Vagina (tissue), 2 donors: ENCODE measurements at places on chromosomes 11 and 22. TPM values are rescaled to one million over a fixed set of nuclear protein-coding genes. Genes with fewer than 3 reads are reported as not detected.

DNA sequence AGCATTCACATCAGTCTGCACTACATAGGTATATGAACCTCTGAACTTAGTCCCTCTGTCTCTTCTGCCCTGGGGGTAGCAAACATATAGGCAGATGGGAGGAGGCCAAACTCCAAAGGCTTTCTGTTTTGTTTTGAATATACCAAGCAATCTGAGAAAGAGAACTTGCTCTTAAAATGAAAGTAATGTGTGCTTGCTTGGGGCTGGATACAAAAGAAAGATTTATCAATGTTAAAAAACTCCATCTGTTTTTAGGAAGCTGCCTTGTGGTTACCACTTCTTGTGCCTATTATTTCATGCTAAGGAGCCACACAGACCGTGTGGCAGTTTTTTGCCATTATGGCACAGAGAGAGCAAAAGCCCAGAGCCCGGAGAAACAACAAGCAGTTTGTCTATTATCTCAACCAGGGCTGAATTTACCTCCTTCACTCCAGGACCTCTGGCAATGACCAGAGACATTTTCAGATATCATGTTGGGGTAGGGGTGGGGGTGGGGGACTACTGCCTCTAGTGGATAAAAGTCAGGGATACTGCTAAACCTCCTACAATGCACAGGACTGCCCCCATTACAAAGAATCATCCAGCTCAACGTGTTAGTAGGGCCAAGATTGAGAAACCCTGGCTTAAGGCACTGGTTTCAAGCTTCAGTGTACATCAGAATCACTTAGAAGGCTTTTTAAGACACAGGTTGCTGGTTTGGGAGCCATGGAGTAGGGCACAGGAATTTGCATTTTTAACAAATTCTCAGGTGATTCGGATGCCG is 124.2 kb downstream of the APIP start:
- H3K27me3 ChIP-seq: no peaks in the 10 kb centered on the region
- no peaks in the 10 kb centered on the region for H3K36me3 ChIP-seq
- H3K4me3 ChIP-seq: no peak overlapping the region

- H3K4me3 ChIP-seq: no peak overlapping the region
- no peaks in the 10 kb centered on the region for H3K4me1 ChIP-seq
- no peak overlapping the region for H3K27ac ChIP-seq
- DNase-seq: no peak
- no peaks in the 10 kb centered on the region for H3K36me3 ChIP-seq
- H3K27me3 ChIP-seq: peaks cover 3% of the 10 kb centered on the region
Observed at GRCh38 chr22:43867839-43868635, 5.7 kb upstream of the SULT4A1 start.

GRCh38 chr11:122656631-122657101 is 1.1 kb downstream of the UBASH3B start:
- no peaks in the 10 kb centered on the region for H3K36me3 ChIP-seq
- H3K27me3 ChIP-seq: no peaks in the 10 kb centered on the region
- no peak for DNase-seq

- H3K27me3 ChIP-seq: no peaks in the 10 kb centered on the region
- H3K27ac ChIP-seq: no peak overlapping the region
- no peaks in the 10 kb centered on the region for H3K36me3 ChIP-seq
- no peak overlapping the region for H3K4me3 ChIP-seq
- no peak for DNase-seq
Observed at GRCh38 chr22:19497245-19497644, 17.5 kb downstream of the CDC45 start.

- no peaks in the 10 kb centered on the region for H3K36me3 ChIP-seq
- H3K4me3 ChIP-seq: no peak overlapping the region
- DNase-seq: no peak
- no peak overlapping the region for H3K27ac ChIP-seq
Observed at GRCh38 chr11:128711890-128712289, 18.0 kb downstream of the FLI1 start.

DNA sequence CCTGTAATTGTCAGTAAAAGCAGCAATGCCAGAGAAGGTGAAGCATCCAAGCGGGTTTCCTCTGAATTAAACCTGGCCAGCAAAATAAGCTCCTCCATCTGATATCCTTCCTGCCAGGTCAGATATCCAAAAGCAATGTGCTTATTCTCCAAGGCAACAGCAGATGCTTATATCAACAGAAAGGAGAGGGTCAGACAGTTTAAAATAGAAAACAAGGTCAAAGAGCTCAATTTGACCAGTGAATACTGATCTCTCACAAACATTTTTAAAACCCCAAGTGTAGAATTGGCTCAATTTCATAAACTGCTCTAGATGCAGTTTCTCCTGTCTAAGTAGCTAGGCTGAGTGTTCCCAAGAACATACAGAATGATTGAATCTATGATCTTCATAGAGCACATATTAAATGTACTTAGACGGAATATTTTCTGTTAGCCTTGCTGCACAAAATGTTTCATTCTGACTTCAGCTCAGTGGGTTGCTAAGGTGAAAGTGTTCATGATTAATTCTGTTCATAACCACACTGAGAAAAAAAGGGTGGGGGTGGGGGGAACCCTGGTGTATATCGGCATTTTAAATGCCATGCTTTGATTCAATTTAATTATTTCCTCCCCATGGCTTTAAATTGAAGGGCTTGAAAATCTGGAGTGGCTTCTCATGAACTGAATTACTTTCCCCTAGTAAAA is 174.2 kb upstream of the ARHGAP20 start:
- DNase-seq: no peak
- no peaks in the 10 kb centered on the region for H3K27me3 ChIP-seq
- no peak overlapping the region for H3K27ac ChIP-seq
- no peaks in the 10 kb centered on the region for H3K36me3 ChIP-seq
- no peak overlapping the region for H3K4me3 ChIP-seq

GRCh38 chr11:35122308-35122707 is 16.7 kb upstream of the CD44 start:
- no peak overlapping the region for H3K4me3 ChIP-seq
- peaks cover 4% of the 10 kb centered on the region for H3K4me1 ChIP-seq
- DNase-seq: no peak
- no peaks in the 10 kb centered on the region for H3K27me3 ChIP-seq

DNA sequence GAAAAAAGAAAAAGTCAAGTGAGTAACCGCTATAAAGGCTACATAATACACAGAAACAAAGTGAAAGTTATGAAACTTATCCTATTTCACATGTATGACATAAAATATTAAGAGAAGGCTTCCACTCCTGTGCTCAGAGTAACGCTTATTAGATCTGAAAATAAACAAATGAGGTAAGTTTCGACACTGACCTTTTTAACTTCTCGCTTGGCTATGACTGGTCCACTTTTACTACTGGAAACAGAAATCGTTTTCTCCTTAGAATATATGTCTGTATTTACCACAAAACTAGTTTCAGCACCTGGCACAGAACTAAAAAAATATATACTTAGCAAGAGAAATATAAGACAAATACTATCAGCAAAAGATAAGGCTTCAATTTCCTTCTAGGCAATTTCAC is 16.4 kb downstream of the FNBP4 start:
- no peaks in the 10 kb centered on the region for H3K27me3 ChIP-seq
- no peak overlapping the region for H3K4me3 ChIP-seq
- H3K27ac ChIP-seq: no peak overlapping the region
- DNase-seq: no peak
- peaks cover 5% of the 10 kb centered on the region for H3K4me1 ChIP-seq

GRCh38 chr11:119359365-119360214 is 13.1 kb upstream of the MFRP start:
- H3K27ac ChIP-seq: no peak overlapping the region
- H3K4me1 ChIP-seq: peaks cover 26% of the 10 kb centered on the region
- H3K36me3 ChIP-seq: no peaks in the 10 kb centered on the region
- H3K4me3 ChIP-seq: no peak overlapping the region
- no peaks in the 10 kb centered on the region for H3K27me3 ChIP-seq

IGLL1 gene
- not detected for total RNA-seq

TEX12 gene
- total RNA-seq: not detected

OR52N4 gene
- not detected for total RNA-seq

TRIM66 gene
- 12.8 TPM for total RNA-seq
